A549 treated with GW870086 at 1 μM for 4 hours (cell line): ENCODE measurements at places on chromosomes 3 and 15. TPM values are rescaled to one million over a fixed set of nuclear protein-coding genes. Genes with fewer than 3 reads are reported as not detected.

IL12A gene
- 0.61 to 1.2 TPM (median 0.98 TPM) in 5 replicates for total RNA-seq

CERS3 gene
- total RNA-seq, result not detected in 5 replicates

MFAP1 gene
- 23.8 to 26.5 TPM (median 23.9 TPM) in 5 replicates for total RNA-seq

CD80 gene
- total RNA-seq, result not detected in 5 replicates

KBTBD8 gene
- 0.40 to 0.91 TPM (median 0.56 TPM) in 5 replicates for total RNA-seq

PRRT3 gene
- total RNA-seq, result 1.1 to 1.8 TPM (median 1.7 TPM) in 5 replicates
